Heart right ventricle (tissue), 16 donors: ENCODE measurements at places on chromosomes 3 and 15. TPM values are rescaled to one million over a fixed set of nuclear protein-coding genes. Genes with fewer than 3 reads are reported as not detected.
A peak's percentile ranks its signal among the peaks of the same experiment; 100 is the strongest.

TNFSF10 gene
- total RNA-seq: 12.0 TPM

- no peaks in the 10 kb centered on the region for H3K27me3 ChIP-seq
- no peak overlapping the region for H3K27ac ChIP-seq
- no peak overlapping the region for H3K4me3 ChIP-seq
- H3K36me3 ChIP-seq: no peaks in the 10 kb centered on the region
Observed at GRCh38 chr15:80760960-80761359, 18.2 kb upstream of the CEMIP start.

GRCh38 chr3:8371085-8371551 lies 130.5 kb upstream of the LMCD1 start:
- no peak overlapping the region for H3K27ac ChIP-seq
- H3K4me3 ChIP-seq: no peak overlapping the region
- H3K36me3 ChIP-seq: no peaks in the 10 kb centered on the region
- DNase-seq: no peak
- H3K27me3 ChIP-seq: no peaks in the 10 kb centered on the region

DNA sequence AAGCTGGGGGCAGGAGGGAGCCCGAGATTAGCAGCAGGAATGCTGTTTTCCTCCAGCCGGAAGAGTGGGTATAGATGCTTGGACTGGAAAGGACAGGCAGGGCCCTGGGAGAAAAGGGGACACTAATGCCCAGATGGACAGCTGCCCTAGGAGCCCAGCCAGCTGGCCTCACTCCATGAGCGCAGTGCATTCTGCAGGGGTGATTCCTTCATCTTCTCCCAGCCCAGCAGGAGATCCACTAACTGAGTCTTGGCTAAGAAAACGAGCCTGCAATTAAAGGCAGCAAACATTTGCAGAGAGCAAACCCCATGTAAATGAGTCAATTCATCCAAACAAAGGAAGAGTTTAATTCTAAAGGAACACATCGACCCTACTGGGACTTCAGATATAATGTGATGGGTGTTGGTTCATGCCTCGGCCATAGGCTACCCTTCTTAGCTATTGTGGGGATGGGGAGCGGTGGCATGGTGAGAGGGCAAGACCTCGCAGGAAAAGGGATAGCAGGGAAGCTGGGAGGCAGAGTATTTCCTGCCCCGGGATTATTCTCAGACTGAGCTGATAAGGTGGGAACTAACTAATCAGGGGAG lies 13.3 kb upstream of the MINAR1 start:
- no peak overlapping the region for H3K27ac ChIP-seq
- H3K36me3 ChIP-seq: no peaks in the 10 kb centered on the region
- peak; percentile 20 for DNase-seq

DNA sequence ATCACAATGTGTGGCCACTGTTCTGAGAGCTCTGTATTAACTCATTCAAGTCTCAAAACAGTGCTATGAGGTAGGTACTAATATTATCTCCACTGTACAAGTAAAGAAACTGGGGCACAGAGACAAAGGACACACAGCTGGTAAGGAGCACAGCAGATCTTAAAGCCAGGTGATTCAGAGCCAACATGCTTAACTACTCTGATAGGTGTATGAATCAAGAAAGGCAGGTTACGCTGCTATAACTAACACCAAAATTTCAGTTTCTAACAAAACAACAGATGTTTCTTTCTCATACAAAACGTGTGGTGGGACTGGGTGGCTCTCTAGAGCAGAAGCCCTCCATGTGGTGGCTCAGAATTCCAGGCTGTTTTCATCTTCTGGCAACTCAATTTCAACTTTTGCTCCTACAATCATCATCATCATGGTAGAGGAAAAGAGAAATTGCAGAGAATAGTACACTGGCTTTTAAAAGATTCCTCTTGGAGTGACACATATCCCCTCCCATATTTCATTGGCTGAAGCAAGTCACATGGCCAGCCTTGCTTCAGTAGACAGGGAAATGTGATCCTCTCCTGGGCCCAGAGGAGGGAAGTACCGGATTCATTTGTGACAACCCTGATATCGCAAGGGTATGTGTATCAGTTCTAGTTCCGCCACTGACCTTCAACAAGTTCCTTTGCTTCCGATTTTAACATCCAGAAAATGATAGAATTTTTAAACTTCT lies 126.2 kb upstream of the PTX3 start:
- H3K27me3 ChIP-seq: no peaks in the 10 kb centered on the region
- H3K27ac ChIP-seq: no peak overlapping the region
- DNase-seq: no peak
- no peak overlapping the region for H3K4me3 ChIP-seq
- no peaks in the 10 kb centered on the region for H3K36me3 ChIP-seq
- no peaks in the 10 kb centered on the region for H3K4me1 ChIP-seq
